ENCODE measurements at places on chromosomes 4 and X. TPM values are rescaled to one million over a fixed set of nuclear protein-coding genes. Genes with fewer than 3 reads are reported as not detected.

SPON2 gene
- total RNA-seq: 4.7 TPM

KCND1 gene
- 0.63 TPM for total RNA-seq

SPANXB1 gene
- total RNA-seq: not detected

CNGA1 gene
- total RNA-seq: not detected

ARHGEF38 gene
- total RNA-seq: under 0.01 TPM

KLHL34 gene
- total RNA-seq: not detected

DCAF4L1 gene
- total RNA-seq: 0.31 TPM

MGAT4D gene
- total RNA-seq: not detected

GAGE12H gene
- total RNA-seq: not detected

VMA21 gene
- total RNA-seq: 83.6 TPM

PI4K2B gene
- total RNA-seq: 8.8 TPM

MAGEC2 gene
- total RNA-seq: not detected

RAI2 gene
- 5.6 TPM for total RNA-seq

CENPVL3 gene
- total RNA-seq: 1.3 TPM

CLTRN gene
- total RNA-seq: not detected

AMOT gene
- 18.8 TPM for total RNA-seq

UVSSA gene
- 33.5 TPM for total RNA-seq

ATP1B4 gene
- not detected for total RNA-seq

ATP11C gene
- 75.1 TPM for total RNA-seq

CYBB gene
- 6.6 TPM for total RNA-seq

All from parietal lobe (tissue), 2 donors.